ENCODE measurements at places on chromosomes 2 and 18.

- DNase-seq = no peak
Observed at GRCh38 chr18:46756025-46756558, 761 bp downstream of the ST8SIA5 start.

- DNase-seq = no peak
Observed at GRCh38 chr2:47595687-47596086, 187.3 kb upstream of the MSH6 start.

GRCh38 chr2:2699121-2699505 lies 368.0 kb upstream of the MYT1L start:
- no peak for DNase-seq

DNA sequence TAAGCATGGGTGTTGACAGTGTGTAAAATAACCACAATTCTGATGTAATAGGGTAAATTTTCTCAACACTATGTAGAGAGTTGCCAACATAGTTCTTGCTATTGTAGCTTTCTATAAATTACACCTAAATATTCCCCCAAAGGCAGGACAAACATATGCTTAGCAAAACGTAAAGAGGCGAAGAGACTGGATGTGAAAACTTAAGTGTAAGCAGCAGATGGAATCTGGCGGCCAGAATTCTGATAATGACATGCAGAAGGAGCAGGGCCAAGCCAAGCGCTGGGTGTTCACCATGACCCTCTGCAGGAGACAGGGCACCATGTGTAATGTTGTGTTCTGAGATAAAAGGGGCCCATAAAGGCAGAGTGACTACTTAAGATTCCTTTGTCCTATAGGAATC lies 105.2 kb upstream of the ZNF521 start:
- DNase-seq = no peak

DNA sequence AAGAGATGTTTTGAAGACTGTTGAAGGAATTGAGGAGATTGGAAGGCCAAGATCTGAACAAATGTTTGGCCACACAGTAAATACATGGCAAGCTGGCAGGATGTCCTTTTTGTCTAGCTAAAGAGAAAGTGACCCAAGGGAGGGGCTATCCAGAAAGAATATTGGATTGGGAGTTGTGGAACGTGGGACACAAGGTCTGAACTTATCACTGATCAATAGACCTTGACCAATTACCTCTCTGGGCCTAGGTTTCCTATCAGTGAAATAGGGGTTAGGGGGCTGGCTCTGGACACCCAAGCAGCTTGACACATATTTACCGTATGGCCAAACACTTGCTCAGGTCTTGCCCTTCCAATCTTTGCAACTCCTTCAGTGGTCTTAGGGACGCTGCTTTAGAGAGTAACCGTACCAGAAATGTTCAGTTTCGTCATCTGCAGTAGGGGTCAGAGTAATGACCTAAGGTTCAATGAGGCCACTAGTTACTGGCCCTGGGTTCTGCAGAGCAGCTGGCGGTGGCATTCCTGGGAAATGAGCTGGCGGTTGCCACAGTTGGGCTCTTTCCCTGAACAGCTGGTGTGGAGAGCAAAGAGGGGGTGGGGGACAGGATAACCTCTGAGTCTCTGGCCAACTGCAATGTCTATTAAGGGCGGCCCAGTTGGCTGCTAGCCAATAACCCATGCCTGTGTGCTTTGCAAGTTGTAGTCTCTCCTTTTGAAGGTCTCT lies 70.1 kb upstream of the STPG4 start:
- DNase-seq = peak; percentile 89

DNA sequence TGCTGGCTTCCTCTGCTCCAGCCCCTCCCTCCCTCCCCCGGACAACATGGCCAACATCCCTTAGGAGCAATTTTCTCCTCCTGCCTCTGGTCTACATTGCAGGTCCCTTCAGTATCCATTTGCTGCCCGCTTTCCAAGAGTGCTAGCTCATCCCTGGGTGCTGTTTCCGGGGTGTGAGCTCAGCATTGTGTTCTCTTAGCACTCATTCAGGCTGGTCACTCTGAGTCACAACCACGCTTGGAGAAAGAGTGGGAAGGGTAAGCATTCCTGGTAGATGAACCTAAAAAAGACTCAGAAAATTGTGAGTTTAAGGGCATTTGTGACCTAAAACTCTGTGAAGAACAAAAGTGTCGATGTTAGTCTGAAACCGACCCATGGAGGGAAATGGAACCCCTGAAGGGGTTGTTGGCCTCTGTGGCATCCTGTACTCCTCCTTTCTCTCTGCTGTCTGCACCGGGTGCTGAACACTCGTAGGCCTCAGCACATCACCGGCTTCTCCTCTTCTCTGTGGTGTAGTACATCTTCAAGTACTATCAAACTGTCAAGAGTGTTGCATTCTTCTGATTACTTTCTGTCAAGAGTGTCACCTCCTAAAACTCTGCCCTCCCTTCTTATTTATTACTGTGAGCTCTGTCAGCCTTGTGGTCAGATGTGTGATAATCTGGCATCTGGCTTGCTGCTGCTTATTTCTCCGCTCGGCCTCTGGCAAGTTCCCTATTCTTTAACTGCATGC lies 73.0 kb downstream of the CTNNA2 start:
- DNase-seq = no peak

DNA sequence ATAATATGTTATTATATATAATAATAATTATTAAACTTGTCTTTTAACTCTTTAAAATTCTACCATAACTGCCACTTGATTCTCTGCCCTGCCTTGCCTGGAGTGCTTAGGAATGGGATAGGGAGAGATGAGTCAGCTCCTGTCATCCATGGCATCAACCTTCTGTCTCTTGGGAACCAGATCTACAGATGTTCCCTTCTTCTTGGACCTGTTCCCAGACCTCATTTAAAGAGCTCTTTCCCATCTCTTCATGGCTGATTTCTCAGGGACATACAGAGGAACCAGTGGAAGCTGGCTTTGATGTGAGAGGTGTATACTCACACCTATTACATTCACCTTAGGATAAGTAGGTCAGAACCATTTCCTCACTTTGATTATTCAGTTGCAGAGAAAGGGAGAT lies 155.3 kb upstream of the MYO3B start:
- DNase-seq = peak; percentile 98

DNA sequence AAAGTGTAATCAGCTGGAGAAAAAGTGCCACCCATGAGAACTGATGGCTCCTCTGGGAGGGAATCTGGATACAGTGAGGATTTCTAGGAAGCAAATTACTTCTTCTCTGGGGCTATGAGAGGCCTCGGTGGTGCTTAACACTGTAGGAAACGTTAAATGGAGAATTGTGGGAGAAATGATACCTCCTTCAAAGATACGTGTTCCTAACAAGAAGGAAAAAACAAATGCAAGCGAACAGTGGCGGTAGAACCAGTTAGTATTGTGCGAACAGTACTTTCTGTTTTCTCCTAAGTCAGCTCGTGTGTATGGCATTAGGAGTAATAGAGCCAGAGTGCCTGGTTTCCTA lies 587 bp upstream of the MTIF2 start:
- DNase-seq = no peak
